ENCODE measurements at places on chromosomes 7 and 10.
A peak's percentile ranks its signal among the peaks of the same experiment; 100 is the strongest.

GRCh38 chr7:108093851-108094331 lies 36.3 kb downstream of the LAMB4 start:
- DNase-seq: peak; percentile 69

DNA sequence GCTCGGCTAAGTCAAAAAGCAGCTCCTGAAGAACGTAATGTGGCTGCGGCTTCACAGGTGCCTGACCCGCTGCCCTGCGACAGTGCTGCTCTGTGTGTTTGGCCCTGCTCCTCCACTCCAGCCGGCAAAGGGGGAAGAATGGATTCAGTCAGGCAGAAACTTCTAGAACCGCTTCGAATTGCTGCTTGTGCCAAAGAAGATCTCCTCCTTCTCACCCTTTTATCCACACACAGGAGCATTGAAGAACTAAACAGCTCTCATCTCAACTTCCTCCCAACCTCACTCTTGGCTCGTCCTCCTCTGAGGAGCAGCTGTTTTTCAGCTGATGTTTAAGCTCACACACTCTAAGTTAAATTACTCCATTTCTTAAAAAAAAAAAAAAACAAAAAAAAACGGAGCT lies 651.4 kb downstream of the INHBA start:
- no peak for DNase-seq

GRCh38 chr10:100482834-100483185 lies 20.0 kb downstream of the WNT8B start:
- no peak for DNase-seq

DNA sequence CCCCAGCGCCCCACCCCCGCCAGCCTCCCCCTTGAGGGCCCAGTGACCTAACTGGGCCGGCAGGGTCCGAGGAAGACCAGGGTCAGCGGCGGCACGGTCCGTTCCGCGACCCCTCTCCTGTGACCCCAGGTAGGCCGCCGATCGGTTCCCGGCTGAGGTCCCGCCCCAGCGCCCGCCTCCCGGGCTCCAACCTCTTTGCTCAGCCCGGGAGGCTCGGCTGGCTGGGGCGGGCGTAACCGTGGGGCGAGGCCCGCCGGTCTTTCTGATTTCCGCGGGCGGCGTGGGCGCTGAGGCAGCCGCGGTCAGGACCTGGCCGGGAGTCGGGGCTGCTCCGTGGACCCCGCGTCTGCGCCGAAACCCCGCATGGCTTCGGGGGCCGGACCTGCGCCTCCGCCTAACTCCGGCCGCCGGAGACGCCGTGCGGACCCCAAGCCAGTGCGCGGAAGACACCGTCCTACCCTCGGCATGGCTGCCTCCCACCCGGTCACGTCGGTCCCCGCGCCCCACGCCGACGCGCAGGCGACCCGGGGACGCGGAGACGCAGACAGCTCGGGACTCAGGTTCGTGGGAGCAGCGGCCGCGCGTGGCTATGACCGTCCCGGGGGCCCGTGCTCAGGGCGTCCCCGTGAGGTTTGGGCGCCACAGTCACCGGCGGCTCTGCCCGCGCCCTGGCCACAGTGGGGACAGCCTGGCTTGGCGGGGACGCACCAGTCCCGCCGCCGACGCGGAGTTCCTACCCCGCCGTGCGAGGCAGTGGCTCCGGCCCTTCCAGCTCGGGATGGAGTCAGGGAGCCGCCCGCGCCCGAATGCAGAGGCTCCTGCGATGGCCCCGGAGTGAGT lies 1.0 kb upstream of the VENTX start:
- no peak for DNase-seq

GRCh38 chr7:140333223-140333622 lies 65.1 kb downstream of the SLC37A3 start:
- DNase-seq: no peak

DNA sequence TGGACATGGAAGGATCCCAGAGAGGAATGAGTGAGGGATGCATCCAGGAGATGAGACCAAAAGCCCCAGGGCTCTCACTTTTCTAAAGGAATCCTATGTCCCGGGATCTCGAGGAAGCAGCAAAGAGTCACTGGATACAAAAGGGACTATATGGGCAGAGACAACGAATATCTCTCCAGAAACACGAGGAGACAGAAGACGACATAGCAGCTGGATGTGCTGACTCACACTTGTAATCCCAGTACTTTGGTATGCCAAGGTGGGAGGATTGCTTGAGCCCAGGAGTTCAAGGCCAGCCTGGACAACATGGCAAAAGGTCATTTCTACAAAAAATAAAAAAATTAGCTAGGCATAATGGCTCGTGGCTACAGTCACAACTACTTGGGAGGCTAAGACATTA lies 24.7 kb upstream of the MSMB start:
- no peak for DNase-seq

DNA sequence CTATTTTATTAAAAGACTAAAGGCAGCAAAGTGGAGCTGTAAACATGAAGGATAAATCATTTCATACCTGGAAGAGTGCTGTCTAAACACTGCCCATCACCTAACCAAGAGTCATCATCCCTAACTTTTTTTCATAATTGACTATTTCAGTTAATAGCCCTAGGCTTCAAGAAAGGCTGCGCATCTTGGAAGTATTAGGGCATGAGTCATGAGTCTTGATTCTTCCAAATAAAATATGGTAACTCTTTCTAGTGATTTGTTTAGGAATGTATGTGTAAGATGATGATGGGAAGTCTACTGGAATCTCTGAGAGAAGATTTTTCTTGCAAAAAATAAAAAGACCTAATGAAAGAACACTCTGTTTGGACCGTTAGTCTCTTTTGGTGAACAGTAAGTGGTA lies 207.7 kb upstream of the AHR start:
- peak; percentile 63 for DNase-seq

- DNase-seq: no peak
Observed at GRCh38 chr10:91033324-91033950, 112.5 kb upstream of the ANKRD1 start.

- peak; percentile 84 for DNase-seq
Observed at GRCh38 chr7:135385209-135385608, 124.7 kb downstream of the CNOT4 start.

DNA sequence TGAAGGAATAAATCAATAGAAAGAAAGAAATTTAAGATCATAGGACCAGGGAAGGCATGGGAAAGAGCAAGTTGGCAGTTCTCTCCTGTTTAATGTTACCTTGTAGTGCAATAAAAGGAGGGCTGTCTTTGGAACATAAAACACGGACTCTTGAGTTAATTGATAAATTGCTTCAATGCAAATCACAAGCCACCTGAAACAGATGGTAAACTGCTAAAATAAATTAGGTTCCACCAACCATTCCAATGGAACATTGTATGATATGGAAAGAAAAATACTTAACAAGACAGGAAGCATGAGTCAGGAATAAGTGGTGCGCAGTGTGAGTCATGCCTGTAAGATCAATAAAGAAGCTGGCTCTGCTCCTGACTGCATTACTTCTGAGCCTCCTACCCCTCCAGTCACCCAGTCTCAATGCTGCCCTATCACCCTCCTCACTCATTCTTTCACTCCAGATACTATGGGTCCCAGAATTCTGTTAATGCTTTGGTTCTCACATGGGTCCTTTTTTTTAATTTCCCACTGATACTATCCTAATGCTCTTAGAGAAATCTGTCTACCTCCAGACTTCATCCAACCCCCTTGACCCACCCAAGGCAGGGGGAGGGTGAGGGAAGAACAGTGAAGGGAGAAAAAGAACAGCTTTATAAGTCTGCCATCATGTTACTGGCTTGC lies 78.9 kb downstream of the LRRC17 start:
- DNase-seq: peak; percentile 97

DNA sequence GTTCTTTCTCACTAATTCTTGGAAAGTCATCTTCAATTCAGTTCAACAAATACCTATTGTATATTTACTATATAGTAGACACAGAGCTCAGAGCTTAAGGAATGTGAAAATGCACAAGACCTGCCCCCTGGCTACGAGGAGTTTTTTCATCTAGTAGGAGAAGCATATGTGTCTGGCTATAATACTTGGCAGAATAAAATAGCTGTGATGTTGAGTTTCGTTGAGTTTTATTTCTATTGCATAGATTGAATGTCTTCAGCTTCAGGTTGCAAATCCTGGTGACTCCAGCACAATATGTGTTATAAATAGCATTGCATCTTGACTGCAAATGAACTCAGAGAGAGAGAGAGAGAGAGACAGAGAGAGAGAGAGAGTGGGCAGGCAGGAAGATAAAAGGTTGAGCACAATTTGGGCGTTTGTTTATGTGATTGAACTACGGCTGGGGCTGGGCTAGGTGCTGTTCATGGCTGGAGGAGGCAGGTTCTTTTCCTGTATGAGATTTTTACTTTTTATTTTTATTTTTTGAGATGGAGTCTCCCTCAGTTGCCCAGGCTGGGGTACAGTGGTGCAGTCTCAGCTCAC lies 229.6 kb downstream of the GALNT17 start:
- no peak for DNase-seq

All from cardiac fibroblast (primary cell).